ENCODE measurements at places on chromosomes 1 and 21.

GRCh38 chr1:12386130-12386529 is 156.3 kb downstream of the VPS13D start:
- peak; percentile 68 for DNase-seq

- DNase-seq = no peak
These were observed 9.2 kb upstream of the HOOK1 start for GRCh38 chr1:59805554-59805953.

DNA sequence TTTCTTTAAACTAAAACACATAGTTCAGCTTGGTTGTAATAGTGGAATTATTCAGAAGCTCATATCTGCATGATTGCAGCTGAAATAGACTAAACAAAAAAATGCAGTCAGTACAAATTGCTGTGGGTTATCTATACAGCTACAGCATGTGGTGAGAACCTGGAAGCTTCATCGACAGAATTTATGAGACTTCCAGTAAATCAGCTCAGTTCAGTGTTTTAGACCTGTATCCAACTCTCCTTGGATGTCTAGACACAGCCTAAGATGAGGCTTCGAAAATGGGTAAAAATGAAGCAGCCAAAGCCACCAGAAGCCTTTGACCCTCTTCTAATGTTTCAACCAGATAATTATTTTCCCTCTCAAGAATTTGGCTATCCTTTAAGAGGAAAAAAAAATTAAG is 127.1 kb upstream of the C1orf105 start:
- DNase-seq = no peak

DNA sequence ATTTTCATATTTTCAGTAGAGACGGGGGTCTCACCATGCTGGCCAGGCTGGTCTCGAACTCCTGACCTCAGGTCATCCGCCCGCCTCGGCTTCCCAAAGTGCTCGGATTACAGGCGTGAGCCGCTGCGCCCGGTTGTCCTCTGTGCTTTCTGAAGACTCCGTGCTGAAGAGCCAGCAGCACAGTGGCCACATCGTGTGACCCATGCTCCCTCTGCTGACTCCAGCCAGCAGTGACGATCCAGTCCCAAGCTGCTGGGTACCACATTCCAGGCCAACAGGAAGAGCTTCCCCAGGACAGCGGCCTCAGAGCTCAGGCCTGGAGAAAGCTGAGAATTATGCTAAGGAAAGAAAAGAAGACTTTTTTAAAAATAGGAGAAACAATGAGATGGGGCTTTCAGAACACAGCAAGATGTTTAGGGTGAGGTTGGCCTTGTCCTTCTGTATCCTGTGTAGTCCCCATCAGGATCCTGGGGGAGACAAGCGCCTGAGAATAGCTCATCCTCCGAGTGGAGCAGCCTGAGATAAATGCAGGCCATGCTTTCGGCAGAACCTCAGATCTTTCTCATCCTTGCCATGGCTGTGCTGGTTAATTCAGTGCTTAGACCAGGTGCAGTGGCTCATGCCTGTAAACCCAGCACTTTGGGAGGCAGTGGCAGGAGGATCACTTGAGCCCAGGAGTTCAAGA is 207.1 kb downstream of the SLC35F3 start:
- DNase-seq = no peak

DNA sequence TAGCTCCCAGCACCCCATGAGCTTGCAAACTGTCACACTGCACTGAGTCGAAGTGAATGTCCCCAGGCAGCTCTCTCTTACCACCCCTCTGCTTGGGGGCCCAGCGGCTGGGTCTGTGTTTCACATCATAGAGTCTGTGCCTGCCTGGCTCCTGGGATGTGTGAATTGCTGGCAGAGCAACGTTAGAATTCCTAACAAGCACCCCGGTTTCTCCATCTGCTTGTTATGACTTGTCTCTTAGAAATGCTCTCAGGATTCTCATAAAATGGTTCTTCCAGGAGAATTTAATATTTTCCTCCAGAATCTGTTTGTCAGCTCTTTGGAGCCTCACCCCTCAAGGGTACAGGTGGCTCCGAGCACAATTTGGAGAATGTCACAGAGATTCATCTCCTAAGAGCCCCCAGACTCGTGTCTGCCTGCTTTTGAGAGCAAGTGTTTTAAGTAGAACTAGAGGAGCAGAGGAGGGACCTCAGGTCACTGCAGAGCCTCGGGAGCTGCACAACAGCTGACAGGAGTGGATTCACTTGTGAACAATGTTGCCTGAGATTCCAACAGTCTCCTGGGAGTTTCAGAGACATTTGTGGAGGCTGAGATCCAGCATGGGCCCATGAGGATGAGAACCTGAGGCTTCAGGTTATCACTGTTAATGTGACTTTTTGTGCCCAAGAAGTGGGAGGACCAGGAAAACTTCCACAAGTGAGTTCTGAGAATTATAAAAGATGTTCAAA is 131.5 kb downstream of the KCNJ6 start:
- DNase-seq = no peak
